ENCODE measurements at places on chromosomes 6 and 20.
A peak's percentile ranks its signal among the peaks of the same experiment; 100 is the strongest.

GRCh38 chr20:2164421-2164820 is 62.8 kb downstream of the STK35 start:
- DNase-seq: no peak

- DNase-seq: no peak
Measured at GRCh38 chr6:113146878-113147277, 710.3 kb upstream of the MARCKS start.

- DNase-seq: no peak
Measured at GRCh38 chr6:11161031-11161956, 49.8 kb upstream of the ERVFRD-1 start.

DNA sequence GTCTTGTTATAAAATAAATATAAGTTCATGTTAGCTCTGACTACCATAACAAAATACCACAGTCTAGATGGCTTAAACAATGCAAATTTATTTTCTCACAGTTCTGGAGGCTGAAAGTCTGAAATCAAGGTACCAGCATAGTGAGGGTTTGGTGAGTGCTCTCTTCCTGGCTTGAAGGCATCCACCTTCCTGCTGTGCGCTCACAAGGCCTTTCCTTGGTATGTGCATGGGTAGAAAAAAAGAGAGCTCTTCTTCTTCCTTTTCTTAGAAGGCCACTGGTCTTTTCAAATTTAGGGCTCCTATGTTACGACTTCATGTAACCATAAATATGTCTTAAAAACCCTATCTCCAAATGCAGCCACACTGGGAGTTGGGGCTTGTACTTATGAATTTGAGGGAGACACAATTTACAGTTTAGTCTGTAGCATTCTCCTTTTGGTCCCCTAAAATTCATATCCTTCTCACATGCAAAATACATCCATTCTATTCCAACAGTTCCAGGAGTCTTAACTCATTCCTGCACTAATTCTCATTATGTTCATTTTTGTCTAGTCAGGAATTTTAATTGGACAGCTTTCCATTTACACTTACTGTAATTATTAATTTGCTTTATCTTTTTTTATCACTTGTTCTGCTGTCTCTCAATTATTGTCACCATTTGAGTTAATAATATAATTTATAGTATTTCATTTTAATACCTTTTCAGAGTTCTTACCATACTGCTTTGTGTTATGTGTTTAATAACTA is 381.9 kb upstream of the EPHA7 start:
- DNase-seq: no peak

DNA sequence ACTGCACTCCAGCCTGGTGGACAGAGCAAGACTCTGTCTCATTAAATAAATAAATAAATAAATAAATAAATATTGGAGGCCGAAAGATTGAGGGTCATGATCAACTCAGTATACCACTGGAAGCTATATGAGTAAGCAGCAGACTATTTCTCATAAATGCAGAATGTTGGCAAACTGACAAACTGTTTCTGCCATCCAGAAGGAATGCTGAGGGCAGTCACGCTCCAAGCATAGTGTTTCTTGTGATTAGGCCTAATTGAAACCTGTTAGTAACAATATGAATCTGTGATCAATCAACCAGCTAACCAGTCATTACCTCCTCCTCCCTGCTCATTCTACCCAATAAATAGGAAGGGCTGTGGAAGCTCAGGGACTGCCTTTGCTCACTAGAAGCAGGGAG is 15.2 kb upstream of the KCNK15 start:
- no peak for DNase-seq

GRCh38 chr20:18009116-18009515 is 40.3 kb downstream of the MGME1 start:
- no peak for DNase-seq

DNA sequence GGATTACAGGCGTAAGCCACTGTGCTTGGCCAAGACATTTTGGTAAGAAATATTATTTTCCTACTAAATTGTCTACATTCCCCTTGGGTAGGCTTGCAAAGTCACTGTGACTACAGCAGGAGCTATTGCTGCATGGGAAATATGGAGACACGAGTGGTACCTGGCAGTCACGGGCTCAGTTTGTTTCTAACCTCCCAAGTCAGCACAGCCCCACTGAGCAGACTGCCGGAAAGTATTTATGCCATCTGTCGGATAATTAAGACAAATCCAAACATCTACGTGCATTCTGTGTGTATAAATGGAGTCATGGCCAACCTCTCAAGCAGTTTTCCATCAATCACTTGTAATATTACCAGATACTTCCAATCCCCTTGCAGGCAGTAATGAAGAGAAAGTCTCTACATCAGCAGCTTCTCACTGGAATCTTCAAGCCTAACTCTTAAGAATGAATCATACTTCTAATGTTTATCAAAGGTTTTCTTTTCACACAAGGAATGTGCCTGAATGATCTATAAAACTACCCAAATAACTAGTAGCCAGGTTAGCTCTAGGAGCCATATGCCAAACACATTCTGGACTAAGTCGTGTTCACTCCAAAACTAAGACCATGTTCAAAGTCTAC is 20.1 kb downstream of the PSMB1 start:
- no peak for DNase-seq

- no peak for DNase-seq
Measured at GRCh38 chr6:112251171-112251875, 3.0 kb downstream of the LAMA4 start.

- DNase-seq: peak; percentile 8
Measured at GRCh38 chr6:149128489-149129145, 188.9 kb upstream of the TAB2 start.

DNA sequence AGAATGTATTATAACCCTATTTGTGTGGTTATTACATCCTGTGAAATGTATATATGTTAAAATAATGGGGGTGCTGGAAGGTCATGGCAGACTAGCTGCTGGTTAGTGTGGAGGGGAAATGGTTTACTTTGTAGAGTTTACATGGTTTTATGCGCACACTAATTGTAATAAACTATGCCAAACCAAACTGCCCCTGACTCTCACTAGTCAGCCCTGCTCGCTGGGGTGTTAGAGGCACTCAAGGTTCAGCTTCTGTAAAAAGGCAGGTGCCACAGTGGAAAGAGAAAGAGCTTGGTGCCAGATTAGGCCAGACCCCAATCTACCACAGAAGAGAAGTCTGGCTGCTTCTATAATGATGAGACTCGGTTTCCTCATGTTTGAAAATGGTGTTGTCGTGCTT is 52.7 kb downstream of the GOPC start:
- no peak for DNase-seq

DNA sequence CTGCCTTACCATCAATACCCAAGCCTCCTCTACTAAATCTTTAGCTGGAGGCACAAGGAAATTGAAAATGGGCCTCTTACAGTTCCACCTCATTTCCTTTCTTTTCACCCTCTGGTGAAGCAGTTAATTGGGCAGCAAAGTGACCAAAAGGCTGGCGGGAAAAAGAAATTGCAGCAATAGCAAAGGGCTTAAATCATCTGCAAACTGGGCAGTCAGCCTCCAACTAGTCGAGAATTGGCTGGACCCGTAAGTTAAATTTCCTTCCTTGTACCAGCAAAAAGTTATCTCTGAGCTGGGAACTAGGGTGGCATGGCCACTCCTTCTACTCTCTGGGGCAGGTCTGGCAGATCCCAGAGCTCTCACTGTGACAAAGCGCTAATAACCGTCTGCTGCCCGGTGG is 33.5 kb downstream of the GHRH start:
- DNase-seq: no peak

- no peak for DNase-seq
Measured at GRCh38 chr6:3209114-3210023, 18.1 kb downstream of the TUBB2B start.

DNA sequence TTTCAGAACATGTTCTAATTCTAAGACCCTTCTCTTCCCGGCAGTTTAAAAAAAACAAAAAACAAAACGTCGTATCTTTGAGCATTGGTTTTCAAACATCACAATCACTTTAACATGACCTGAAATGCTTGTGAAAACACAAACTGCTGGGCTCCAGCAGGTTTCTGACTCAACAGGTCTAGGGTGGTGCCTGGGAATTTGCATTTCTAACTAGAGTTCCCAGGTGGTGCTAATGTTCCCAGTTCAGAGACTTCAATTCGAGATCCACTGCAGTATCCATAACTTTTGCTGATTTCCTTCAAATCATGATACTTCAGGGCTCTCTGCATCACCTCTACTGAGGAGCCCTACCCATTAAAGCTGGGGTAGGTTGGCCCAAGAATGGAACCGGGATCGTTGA is 850 bp upstream of the SMPDL3A start:
- DNase-seq: no peak

- DNase-seq: no peak
Measured at GRCh38 chr6:129188306-129188705, 305.4 kb downstream of the LAMA2 start.

DNA sequence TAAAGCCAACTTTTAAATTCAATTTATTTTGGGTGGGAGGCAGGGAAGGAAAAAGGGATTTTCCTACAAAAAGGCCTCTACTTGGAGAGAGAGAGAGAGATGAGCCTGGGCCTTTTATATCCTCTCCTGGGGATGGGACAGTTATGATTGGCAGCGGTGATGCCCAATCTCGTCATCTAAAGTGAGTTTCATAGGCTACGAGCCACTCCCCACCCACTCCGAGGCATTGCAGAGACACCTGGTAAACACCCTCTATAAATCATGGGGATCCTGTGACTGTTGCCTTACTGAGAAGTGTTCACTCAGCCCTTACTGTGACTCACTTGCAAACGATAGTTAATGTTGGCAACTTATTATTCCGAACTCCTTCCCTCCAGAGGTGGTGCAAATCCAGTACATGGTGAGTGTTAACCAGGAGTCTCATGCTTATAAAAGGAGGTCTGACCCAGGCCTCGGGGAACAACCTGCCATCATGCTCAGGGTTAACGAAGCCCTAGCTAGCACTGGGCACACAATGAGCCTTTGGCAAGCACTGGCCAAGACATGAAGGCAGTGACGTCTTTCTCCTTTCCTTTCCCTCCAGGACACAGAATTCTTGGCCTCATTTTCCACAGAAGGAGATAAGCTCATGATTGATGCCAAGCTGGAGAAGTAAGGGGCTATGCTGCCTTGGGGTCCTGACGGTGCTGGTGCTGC is 20.5 kb downstream of the BPIFB4 start:
- no peak for DNase-seq

DNA sequence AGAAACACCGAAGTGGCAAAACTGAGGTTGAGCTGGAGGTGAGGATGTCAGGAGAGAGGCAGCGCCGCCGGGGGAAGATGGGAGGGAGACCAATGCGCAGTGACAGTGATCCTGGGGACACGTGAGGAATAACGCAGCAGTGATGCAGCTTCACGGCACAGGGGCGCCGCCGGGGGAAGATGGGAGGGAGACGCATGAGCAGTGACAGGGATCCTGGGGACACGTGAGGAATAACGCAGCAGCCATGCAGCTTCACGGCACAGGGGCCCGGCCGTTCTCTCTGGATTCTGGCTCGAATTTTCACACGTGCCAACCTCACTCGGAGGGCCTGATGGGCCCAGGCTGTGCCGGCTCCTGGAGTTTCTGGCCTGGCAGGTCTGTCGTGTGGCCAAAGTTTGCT is 94.7 kb downstream of the SMOC2 start:
- DNase-seq: no peak

DNA sequence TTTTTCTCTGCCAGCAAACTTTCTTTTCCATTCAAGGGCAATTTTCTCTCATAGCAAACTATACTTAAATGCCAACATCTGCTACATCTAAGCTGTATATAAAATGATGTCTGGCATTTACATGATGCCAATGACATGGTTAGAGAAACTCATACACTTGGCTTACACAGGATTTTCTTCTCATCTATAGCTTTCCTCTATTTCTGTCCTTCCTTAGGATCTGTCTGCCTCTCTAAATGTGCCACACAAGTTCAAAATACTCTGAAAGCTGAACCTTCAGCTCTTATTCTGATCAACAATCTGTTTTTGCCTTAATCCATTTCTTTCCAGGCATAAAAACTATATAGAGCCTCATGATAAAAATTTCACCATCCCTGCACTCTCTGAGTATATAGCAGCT is 290.9 kb upstream of the RNF217 start:
- no peak for DNase-seq

DNA sequence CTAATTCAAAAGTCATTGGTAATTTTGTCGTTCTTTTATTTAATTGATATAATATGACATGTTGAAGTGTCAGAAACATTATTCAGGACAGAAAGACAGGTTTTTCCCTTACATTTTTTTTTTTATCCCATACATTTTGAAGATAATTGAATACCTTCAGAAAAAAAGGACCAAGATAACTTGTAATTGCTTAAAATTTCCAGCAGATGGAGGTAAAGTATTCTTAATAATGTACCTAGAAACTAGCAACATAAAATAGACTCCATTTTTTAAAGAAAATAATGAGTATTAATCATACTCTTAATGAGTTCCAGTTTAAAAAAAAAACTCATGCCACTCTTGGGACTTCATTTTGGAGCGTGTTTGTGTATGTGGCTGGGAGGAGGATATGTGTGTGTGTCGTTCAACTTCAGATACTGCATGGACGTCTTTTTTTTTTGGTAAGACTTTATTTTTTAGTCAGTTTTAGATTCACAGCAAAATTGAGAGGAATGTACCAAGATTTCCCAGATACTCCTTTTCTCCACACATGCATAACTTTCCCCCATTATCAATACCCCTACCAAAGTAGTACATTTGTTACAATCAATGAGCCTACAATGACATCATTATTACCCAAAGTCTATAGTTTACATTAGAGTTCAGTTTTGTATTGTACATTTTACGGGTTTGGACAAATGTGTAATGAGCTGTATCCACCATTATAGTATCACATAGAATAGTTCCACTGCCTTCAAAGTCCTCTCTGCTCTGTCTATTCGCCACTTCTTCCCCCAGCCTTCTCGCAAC is 79.4 kb downstream of the ROS1 start:
- DNase-seq: no peak

DNA sequence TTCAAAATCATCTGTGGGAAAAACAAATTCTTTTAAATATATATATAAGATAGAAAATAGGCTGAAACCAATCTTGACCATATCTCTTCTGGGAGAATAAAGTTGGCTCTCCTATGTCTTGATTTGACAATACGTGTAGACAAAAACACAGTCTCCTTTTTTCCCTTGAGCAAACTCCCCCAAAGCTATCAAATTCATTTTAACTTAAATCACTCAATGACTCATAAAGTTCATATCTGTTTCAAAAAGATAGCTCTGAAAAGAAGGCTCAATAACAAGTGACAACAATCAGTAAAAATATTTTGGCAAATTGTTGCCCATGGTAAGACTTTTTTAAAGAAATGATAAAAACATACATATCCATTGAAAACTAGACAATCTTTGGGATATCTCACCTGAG is 236.0 kb upstream of the TENT5A start:
- no peak for DNase-seq

GRCh38 chr20:43065299-43065698 is 124.4 kb downstream of the PTPRT start:
- no peak for DNase-seq

DNA sequence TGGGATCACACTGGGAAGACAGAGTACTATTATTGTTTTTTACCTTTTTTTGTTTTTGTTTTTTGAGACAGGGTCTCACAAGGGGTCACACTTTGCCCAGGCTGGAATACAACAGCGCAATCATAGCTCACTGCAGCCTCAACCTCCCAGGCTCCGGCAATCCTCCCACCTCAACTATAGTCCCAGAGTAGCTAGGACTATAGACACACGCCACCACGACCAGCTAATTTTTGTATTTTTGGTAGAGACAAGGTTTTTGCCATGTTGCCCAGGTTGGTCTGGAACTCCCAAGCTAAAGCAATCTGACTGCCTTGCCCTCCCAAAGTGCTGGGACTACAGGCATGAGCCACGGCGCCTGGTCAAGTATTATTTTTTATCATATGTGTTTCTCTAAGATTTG is 81.0 kb downstream of the ZMYND8 start:
- DNase-seq: no peak

All from activated CD8-positive, alpha-beta memory T cell treated with anti-CD3 and anti-CD28 coated beads for 4 hours (primary cell).